ENCODE measurements at places on chromosomes 7 and 10. TPM values are rescaled to one million over a fixed set of nuclear protein-coding genes. Genes with fewer than 3 reads are reported as not detected.

DNA sequence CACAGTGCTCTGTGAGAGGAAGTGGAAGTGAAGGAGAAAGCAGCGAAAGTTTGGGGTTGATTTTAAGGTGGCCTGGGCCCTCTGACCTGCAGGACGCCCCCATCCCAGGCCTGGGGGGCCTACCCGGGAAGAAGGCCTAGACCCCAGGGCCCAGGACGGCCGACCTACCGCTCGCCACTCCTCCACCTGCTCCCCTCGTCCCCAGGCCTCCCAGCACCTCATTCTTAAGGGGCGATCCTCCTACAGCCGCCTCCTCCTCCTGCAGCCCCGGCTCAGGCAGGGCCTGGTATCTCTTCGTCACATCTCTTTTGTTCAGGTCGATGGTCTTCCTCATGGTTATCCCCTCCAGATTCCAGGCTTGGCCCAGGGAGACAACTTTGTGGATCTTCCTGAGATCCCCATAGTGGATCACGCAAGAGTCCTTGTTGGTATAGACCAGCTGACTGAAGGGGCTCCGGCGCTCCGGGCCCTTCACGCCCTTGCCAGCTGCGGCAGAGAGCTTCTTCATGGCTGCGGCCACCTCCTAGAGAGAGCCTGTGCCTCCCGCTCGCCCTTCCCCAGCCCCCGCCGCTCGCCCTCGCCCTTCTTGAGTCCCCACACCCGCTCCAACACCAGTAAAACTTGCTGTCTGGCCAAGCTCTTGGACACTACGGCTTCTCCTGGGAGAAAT, 117.5 kb downstream of the OR13A1 start:
- no peak for DNase-seq

DNA sequence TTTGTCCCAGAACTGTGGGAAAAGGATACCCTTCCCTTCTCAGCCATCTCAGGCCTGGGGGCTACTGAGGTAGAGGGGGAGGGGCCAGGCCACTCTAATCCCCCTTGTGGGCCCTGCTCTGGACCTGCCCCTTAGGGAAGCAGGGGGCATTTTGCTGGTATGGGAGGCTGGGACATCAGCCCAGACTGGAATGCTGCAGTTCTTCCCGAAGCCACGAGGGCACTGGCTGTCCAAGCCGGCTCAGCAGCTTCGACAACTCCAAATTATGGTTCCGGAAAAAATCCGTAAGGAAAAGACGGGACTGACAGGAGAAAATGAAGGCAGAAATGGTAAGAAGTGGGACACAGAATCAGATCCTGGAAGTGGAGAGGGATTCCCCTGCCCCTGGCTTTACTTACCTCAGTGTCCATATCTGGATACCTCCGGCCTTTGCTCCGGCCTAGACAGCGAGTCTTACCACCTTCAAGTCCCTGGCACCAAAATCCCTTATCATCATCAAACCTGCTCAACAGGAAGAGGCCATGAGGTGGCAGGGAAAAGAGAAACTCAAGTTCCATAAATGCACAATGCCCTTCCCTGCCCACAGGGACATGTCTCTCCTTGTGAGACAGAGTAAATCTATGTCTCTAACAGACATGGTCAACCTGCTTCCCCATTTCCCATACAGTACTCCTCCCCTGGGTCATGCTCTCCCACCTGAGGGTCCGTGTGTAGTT, 9.0 kb downstream of the NDST2 start:
- no peak for DNase-seq

The NANOS1 gene
- total RNA-seq = 0.16 TPM

The CYP2C19 gene
- total RNA-seq = not detected

DNA sequence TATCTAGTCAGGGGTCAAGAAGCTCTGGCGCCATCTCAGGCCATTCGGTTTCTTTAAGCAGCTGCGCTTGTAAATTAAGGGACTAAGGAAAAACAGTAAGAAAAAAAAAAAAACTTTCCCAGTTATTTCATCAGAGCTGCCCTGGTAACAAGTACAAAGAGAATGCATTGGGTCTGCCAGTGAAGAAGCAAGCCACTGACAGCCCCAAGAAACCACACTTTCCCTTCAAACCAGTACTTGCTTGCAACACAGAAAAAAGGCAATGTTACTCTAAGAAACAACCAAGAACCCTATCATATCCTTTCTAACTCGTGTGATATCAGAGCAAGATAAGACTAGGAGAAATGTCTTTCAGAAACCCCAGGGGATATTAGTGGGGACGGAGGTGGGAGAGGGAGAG, 40.6 kb upstream of the AOAH start:
- peak; percentile 11 for DNase-seq

The CADPS2 gene
- total RNA-seq = not detected

GRCh38 chr7:6729492-6730342, 23.0 kb upstream of the ZNF12 start:
- peak; percentile 87 for DNase-seq

DNA sequence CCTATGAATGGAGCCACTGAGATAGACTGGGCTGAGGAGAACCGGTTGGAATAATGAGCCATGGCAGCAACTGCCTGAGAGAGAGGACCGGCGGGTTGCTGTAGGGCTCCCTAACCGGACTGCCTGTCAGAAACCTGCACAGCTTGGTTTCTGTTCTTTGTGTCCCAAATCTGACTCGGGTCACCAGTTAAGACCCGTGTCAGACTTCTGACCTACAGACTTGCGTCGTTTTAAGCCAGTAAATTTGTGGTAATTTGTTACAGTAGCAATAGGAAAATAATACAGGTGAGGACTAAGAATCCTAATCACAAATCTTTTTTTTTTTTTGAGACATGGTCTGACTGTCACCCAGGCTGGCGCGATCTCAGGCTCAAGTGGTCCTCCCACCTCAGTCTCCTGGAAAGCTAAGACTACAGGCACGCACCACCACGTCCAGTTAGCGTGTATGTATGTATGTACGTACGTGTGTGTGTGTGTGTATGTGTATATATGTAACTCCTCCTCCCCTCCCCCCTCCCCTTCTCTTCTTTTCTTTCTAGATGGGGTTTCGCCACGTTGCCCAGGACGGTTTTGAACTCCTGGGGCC, 672 bp upstream of the DDX56 start:
- no peak for DNase-seq

The ITIH5 gene
- not detected for total RNA-seq

DNA sequence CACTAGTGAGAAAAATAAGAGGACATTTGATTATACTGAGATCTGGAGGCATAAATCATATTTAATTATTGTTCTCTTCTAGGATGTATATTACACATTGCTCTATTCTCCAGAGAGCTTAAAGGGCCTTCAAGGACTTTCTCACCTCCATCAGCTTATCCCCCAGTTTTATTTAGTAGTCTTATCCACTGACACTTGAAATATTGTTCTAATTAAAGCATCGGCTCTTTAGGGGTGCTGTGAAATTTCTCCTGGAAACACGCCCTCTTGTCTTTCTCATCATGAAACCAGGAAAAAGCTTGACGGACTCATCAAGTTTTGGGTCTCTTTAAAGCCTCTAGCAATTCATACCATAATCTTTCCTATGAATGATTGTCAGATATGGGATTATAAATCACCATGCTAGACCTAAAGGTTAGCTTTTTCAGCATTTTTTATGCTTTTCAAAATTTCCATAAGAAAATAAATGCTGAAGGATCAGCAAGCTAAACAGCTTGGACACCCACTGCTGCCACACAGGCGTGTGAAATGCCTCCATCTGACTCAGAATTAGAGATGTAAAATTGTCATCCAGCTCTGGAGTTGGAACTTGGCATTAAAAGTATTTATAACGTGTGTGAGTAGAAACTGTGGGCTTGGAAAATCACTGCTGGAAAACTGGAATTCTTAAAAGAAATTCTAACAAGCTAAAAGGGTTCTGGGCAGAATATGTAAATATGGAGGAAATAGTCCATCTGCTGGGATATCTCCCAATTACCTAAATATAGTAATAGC, 216.3 kb downstream of the CHRM2 start:
- no peak for DNase-seq

The HERPUD2 gene
- 19.1 TPM for total RNA-seq

GRCh38 chr10:59077855-59078254, 98.6 kb upstream of the PHYHIPL start:
- no peak for DNase-seq

The MEIG1 gene
- total RNA-seq = 1.1 TPM

DNA sequence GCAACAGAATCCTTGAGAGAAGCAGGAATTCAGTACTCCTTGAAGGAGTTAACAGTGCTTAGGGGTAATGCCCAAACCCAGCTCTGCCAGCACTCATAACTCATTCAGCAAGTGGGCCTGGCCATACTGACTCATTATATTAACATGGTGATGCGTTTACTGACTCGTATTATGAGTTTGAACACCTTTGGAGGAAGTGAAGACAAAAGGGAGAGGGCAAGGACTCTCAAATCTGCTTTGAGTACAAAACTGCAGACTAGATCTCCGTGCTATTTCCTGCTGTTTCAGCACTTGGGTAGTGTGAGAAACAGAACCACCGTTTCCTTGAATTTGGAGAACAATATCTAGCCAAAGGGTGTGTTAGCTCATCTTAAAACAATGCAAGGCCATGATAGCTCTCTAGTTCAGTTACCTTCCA, 30.8 kb downstream of the SLC16A9 start:
- no peak for DNase-seq

- DNase-seq = no peak
These were observed 136.4 kb upstream of the FGFR2 start for GRCh38 chr10:121734589-121735045.

- DNase-seq = no peak
These were observed 87.3 kb upstream of the KAT6B start for GRCh38 chr10:74738985-74739567.

The COBL gene
- not detected for total RNA-seq

DNA sequence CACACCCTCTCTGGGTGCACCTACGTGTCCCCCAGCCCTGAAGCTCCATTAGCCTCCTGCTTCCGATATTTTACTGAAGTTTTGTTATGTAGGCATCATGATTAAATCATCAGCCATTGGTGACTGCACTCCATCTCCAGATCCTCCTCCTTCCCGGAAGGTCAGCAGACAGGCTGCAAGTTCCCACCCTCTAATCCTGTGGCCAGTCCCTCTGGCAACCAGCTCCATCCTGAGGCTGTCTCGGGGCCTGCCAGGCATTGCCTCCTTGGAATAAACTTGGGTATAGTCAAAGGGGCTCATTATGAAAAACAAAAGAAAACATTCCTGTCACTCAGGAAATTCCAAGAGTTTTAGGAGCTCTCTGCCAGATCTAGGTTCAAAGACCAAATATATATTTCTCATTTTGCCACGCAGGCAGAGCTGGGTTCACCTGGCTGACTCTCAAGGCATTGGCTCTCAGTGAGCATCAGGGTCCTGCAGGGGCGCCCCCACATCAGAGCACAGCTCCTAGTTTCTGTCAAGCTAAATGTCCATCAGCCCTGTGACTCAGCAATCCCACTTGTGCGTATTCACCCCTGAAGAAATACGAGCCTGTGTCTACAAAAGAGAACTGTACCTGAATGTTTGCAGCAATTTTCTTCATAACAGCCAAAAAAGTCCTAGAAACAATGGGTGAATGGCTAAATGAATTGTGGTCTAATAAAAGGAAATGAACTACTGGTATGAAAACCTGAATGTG, 27.4 kb upstream of the TMEM72 start:
- no peak for DNase-seq

GRCh38 chr7:82600531-82600930, 157.0 kb upstream of the CACNA2D1 start:
- no peak for DNase-seq

DNA sequence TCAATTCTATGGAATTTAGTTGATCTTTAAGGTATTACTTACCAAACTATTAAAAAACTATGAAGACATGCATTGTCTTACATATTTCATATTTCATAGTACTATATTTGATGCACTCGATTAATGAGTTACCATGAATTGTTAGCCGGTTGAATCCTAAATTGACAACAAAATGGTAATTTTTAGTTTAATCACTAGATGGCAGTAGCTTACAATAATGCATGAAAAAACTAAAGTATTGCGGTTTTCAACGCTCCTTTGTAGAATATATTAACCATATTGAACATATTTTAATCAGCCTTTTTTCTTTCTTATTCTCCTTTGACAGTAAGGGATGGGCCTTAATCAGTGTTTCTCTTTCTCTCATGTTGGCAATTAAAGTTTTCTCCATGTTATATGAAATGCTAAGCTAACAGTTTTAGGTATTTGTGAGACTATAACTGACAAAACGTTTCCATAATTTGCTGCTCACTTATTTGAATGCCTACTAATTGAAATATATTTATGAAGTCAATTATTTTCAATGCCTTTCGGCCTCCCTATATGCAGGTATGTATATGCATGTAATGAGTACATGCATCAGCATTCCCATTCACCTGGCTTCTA, 48.5 kb upstream of the ARL4A start:
- DNase-seq = no peak

DNA sequence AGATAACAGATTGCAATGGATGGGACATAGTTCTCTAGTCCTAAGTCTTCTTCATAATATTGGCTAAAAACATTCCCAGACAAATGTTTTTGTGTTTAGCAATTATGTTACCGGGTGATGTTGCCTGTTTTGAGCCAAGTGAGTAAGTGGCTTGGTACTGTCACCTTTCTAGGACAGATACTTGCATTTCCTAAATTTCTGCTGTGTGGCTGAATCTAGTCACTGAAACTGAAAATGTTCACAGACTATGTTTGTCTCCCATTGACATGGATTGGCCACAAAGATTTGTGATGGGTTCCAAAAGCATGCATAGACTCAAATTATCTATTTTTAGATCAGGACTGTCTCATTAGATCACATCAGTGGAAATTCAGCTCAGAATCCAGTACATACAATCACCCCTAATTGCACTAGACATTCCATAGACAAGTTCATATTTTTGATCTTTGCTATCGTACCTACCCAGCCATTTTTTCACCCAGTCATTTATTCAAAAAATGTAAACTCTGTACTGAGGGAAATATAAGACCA, 1222.1 kb upstream of the AUTS2 start:
- DNase-seq = no peak

- DNase-seq = no peak
These were observed 87.7 kb upstream of the PDK4 start for GRCh38 chr7:95684037-95684436.

DNA sequence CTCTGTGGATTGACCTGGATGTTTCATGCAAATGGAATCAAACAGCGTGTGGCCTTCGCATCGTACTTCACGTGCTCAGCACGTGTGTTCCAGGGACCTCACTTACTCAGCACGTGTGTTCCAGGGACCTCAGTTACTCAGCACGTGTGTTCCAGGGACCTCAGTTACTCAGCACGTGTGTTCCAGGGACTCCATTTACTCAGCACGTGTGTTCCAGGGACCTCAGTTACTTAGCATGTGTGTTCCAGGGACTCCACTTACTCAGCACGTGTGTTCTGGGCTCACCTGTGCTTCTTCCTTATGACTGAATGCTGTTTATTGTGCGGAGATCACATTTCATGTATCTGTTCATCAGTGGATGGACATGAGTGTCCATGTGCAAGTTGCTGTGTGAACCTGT, 22.0 kb downstream of the INPP5A start:
- DNase-seq = no peak

The PON2 gene
- 4.5 TPM for total RNA-seq

GRCh38 chr7:20896996-20897395, 110.3 kb upstream of the SP8 start:
- no peak for DNase-seq

The DMBT1 gene
- total RNA-seq = not detected
